Trophoblast cell (in vitro differentiated cells and primary cell): ENCODE measurements at places on chromosomes 6 and 20.
A peak's percentile ranks its signal among the peaks of the same experiment; 100 is the strongest.

GRCh38 chr6:18186540-18187250, 31.5 kb downstream of the KDM1B start:
- peak; percentile 2 for DNase-seq

- DNase-seq, result no peak
These were observed 30.9 kb downstream of the BCL2L1 start for GRCh38 chr20:31691646-31692275.

GRCh38 chr6:79241228-79241627, 6.7 kb upstream of the HMGN3 start:
- DNase-seq, result no peak

GRCh38 chr6:14190191-14190928, 72.8 kb downstream of the CD83 start:
- DNase-seq, result no peak

DNA sequence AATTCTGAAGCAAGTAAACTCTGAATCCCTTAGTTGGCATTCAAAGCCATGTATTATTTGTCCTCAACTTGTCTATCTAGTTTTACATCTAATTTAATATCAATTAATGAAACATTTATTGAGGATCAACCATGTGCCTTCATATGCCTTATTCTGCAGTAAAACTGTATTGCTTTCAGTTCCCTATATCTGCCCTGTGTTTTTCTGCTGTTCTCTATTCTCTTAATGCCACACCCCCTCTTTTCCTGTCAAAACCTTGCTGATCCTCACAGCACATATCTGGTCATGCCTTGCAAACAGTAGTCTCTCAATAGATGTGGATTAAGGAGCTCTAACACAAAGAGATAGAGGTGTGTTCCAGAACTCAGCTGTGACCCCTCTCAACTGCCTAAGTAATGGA, 2.0 kb downstream of the FIG4 start:
- DNase-seq, result no peak

- peak; percentile 49 for DNase-seq
These were observed 6.8 kb downstream of the HUS1B start for GRCh38 chr6:650098-650497.

DNA sequence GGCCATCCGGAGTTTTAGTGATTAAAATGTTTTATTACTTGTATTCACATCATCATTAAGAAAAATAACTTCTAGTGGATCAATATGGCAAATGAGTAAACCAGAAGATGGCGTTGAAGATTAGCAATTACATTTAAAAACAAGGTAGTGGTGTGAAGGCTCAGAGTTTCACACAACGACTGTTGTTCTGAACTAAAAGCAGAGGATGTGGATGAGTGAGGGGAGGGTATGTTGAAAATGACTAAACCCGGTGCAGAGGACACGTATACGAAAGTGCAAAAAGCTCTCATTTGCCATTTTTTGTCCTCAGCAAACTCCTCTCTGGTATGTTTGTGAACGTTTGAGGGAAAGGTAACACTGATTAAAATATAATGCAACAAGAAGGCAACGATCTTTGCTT, 1.9 kb upstream of the IRF4 start:
- DNase-seq, result no peak
